Activated CD8-positive, alpha-beta T cell treated with anti-CD3 and anti-CD28 coated beads for 36 hours (primary cell): ENCODE measurements at places on chromosomes 12 and 14. TPM values are rescaled to one million over a fixed set of nuclear protein-coding genes. Genes with fewer than 3 reads are reported as not detected.

The KRT83 gene
- not detected for total RNA-seq

- no peak overlapping the region for H3K4me3 ChIP-seq
- DNase-seq: peak; percentile 70
- H3K27me3 ChIP-seq: peaks cover 1% of the 10 kb centered on the region
- peaks cover 19% of the 10 kb centered on the region for H3K4me1 ChIP-seq
- H3K27ac ChIP-seq: no peak overlapping the region
- H3K36me3 ChIP-seq: no peaks in the 10 kb centered on the region
Observed at GRCh38 chr12:101670007-101670671, 27.3 kb upstream of the CHPT1 start.

The PZP gene
- not detected for total RNA-seq

- H3K4me3 ChIP-seq: no peak overlapping the region
- H3K27ac ChIP-seq: no peak overlapping the region
- DNase-seq: no peak
- H3K27me3 ChIP-seq: no peaks in the 10 kb centered on the region
- H3K36me3 ChIP-seq: no peaks in the 10 kb centered on the region
Observed at GRCh38 chr12:110858848-110859247, 12.1 kb downstream of the CCDC63 start.

DNA sequence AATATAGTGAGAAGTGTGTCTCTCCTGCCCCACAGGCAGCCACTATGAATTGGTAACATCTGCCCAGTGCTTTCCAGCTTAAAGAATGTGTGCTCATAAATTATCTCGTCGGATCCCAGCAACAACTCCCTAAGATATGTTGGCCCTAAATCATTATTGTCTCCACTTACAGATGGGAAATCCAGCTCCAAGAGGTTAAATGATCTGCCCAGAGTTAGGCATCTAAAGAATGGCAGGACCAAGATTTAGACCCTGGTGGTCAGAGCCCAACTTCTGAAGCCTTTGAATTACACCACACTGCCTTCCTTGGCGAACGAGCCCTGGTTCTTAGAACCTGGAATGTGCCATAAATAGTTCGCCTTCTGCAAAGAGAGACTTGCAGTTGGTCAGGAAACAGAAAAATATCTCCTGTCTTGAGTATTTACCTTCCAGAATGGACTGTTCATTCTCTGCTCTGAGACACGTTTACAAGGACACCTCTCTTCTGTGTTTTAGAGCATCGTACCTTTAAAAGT, 20.1 kb upstream of the PLEK2 start:
- H3K4me3 ChIP-seq: no peak overlapping the region
- H3K36me3 ChIP-seq: no peaks in the 10 kb centered on the region
- H3K27ac ChIP-seq: no peak overlapping the region
- no peaks in the 10 kb centered on the region for H3K27me3 ChIP-seq

DNA sequence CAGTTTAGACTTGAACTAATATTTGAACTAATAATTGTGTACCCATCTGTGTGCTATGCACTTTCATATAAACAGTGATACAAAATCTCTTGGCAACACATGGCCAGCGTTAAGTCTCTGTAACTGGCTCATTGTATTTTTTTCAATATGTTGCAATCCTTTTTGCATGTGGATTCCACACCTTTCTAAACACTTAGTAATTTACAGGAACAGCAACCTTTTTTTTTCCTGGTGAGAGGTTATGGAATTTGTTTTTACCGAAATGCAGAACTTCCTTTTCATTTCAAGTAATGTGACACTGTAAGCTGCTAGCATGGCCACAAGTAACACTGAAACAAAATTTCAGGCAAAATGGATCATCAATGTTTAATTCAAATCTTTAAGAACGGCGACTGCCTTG, 45.4 kb upstream of the EPS8 start:
- H3K4me3 ChIP-seq: no peak overlapping the region
- no peak overlapping the region for H3K27ac ChIP-seq
- no peaks in the 10 kb centered on the region for H3K36me3 ChIP-seq
- peaks cover 4% of the 10 kb centered on the region for H3K27me3 ChIP-seq
- DNase-seq: no peak

The OTX2 gene
- not detected for total RNA-seq

DNA sequence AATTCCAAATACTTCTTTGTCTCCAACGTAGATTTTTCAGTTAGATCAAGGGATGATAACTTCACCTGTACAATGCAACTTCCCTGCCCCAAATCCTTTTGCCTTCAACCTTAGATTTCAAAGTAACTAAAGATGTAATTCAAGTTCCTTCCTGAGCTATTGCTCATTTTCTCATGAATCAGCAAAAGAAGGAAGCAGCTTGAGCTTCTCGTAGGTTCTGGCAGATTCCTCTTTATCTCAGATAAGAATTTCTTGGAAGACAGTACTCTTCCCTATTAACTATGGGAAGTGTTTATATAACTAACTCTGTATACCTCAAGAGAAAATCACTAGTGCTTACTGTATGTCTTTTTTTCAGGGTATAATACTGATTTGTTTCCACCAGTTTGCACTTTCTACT, 203.8 kb downstream of the RASSF9 start:
- H3K36me3 ChIP-seq: no peaks in the 10 kb centered on the region
- H3K27ac ChIP-seq: no peak overlapping the region
- no peak overlapping the region for H3K4me3 ChIP-seq
- no peaks in the 10 kb centered on the region for H3K4me1 ChIP-seq

DNA sequence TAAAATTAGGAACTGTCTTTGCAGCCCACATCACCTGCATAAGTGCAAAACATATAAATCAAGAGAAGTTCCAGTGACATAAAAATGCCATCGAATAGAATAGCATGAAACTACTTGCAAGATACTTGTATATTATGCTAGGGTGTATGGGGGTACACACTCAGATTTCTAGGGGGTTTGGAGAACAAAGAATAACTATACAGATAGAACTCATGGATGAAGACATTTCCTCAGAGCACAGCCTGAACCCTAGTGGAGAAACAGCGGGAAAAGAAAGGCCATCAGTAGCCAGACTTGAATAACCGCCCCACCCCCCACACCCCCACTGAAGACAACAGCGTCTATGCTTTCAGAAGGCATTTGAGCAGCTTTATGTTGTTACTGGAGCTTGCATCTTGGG, 425.8 kb downstream of the NPAS3 start:
- H3K4me3 ChIP-seq: no peak overlapping the region
- no peak overlapping the region for H3K27ac ChIP-seq
- H3K27me3 ChIP-seq: no peaks in the 10 kb centered on the region
- no peaks in the 10 kb centered on the region for H3K4me1 ChIP-seq
- no peak for DNase-seq

GRCh38 chr14:103330536-103330935, 3.5 kb upstream of the EIF5 start:
- no peak overlapping the region for H3K4me3 ChIP-seq
- H3K27me3 ChIP-seq: no peaks in the 10 kb centered on the region
- peaks cover 9% of the 10 kb centered on the region for H3K36me3 ChIP-seq
- H3K4me1 ChIP-seq: peaks cover 22% of the 10 kb centered on the region

DNA sequence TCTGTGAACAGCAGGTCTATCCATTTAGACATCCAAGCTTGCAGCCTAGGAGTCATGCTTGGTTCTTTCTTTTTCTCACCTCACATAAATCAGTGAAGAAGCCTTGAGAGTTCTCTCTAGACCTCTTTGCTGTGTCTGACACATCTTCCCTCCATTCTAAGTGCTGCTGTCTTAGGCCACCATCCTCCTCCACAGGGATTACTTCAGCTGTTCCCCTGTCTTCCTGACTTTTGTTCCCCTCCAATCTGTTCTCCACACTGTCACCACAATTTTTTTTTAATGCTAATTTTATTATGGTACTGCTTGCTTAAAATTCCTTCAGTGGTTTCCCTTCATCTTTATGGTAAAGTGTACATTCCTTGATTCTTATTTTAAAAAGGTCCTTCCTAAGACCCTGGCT, 71.8 kb downstream of the DERA start:
- H3K4me1 ChIP-seq: no peaks in the 10 kb centered on the region
- H3K4me3 ChIP-seq: no peak overlapping the region
- H3K36me3 ChIP-seq: peaks cover 36% of the 10 kb centered on the region
- H3K27ac ChIP-seq: no peak overlapping the region
- no peak for DNase-seq

- no peaks in the 10 kb centered on the region for H3K36me3 ChIP-seq
- no peak for DNase-seq
- H3K27ac ChIP-seq: no peak overlapping the region
- H3K27me3 ChIP-seq: peaks cover 4% of the 10 kb centered on the region
- H3K4me3 ChIP-seq: no peak overlapping the region
Observed at GRCh38 chr14:51554953-51555352, 96.8 kb upstream of the FRMD6 start.

DNA sequence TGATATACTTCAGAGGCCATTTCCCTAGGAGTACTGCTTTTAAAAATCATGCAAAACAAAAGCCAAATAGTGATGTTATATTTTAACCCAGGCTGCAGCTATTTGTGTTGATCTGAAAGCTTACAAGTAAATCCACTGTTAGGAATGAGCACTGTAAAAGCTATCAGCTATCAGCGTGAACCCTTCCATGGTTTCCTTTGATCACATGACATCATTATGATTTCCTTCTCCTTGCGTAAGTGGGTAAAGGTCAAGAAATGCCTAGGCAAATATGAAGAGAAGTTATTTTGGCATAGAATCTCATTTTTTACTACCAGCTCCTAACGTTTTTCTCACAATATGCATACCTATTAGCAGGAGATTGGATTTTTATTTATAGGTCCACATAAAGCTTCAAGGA, 48.6 kb upstream of the CATSPERB start:
- peaks cover 8% of the 10 kb centered on the region for H3K36me3 ChIP-seq
- DNase-seq: no peak
- H3K27me3 ChIP-seq: no peaks in the 10 kb centered on the region
- H3K4me3 ChIP-seq: no peak overlapping the region

DNA sequence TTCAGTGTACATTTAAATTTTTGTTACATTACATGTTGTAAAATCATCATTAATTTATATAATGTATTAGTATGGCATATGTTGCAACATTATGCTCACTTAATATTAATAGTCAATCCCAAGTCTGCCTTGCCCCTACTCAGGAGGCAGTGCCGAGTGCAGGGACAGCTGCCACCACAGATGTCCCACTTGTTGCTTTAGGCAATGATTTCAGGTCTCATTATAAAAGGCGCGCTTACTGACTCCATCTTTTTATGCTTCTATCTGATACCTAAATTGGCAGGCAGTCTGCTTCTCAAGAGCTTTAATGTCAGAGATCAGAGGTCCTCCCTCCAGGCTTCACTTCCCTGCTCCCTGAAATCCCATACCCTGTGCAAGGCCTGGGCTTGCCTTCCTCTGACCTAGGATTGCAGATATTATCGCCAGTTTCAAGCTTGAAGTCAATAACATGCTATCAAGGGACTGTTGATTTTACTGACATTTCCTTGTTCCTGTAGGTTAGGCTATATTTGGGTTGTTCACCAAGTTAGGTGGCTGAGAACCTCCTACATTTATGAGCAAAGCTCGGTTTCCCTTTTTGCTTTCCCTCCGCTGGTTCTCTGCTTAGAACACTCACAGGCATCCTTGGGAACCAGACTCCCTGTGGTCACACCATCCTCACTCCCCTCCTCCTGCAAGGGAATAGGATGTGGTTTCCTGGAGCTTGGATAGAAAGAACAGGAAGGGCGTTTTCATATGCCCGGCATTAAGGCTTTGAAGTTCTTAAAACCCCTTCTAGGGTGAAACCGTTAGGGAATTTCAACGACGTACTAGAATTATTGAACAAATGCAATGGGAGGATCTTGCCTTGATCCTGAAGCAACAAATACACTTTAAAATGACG, 208.4 kb upstream of the FKBP4 start:
- H3K27ac ChIP-seq: no peak overlapping the region
- H3K4me1 ChIP-seq: peaks cover 2% of the 10 kb centered on the region
- no peak overlapping the region for H3K4me3 ChIP-seq
- H3K27me3 ChIP-seq: peaks cover 31% of the 10 kb centered on the region

GRCh38 chr12:89750389-89751351, 42.0 kb upstream of the ATP2B1 start:
- no peak for DNase-seq
- H3K4me1 ChIP-seq: peaks cover under 1% of the 10 kb centered on the region

DNA sequence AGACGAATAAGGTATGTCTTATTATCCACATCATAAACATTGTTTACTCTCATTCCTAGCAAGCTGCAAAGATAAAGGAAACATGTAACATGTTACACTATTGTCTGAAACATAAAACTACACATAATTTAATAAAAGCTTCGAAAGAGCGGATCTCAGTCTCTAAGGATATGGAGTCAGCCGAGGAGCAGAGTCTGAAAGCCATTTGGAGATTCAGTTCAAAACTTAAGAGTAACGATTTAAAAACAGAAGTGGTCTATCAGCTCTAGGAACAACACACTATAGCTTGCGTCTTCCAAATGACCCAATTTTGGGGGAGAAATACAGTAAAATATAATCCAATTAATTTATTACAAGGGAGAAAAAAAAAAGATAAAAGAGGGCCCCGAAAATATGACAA, 775 bp downstream of the NEMF start:
- H3K27ac ChIP-seq: peak overlapping the region; percentile 97
- peak overlapping the region; percentile 97 for H3K4me3 ChIP-seq
- peaks cover 18% of the 10 kb centered on the region for H3K36me3 ChIP-seq
- peaks cover 32% of the 10 kb centered on the region for H3K4me1 ChIP-seq
- DNase-seq: no peak
- H3K27me3 ChIP-seq: no peaks in the 10 kb centered on the region

- H3K36me3 ChIP-seq: no peaks in the 10 kb centered on the region
- H3K4me1 ChIP-seq: peaks cover 4% of the 10 kb centered on the region
- H3K27ac ChIP-seq: no peak overlapping the region
- DNase-seq: no peak
Observed at GRCh38 chr12:104939089-104939488, 19.0 kb downstream of the SLC41A2 start.

- H3K27me3 ChIP-seq: no peaks in the 10 kb centered on the region
- no peak overlapping the region for H3K27ac ChIP-seq
- H3K36me3 ChIP-seq: no peaks in the 10 kb centered on the region
- no peak overlapping the region for H3K4me3 ChIP-seq
- H3K4me1 ChIP-seq: peaks cover 32% of the 10 kb centered on the region
Observed at GRCh38 chr14:102772781-102773570, 4.3 kb upstream of the TRAF3 start.

DNA sequence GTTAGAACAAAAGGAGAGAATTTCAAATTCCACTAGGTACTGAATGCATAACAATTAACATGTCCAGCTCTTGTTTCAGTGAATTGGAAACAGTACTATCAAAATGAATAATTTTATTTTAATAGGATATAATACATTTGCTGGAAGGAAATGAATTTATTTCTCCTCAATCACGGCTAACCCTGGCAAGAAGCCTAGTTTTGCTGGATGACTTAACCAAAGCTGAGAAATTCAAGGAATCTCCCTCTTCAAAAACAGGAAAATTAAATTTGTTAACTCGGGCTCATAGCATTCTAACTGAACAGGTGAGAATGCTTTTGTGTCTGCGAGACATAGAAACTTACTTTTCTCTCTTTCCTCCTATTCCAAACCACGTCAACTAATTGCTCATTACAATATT, 163.5 kb upstream of the NEDD1 start:
- no peaks in the 10 kb centered on the region for H3K36me3 ChIP-seq
- no peak overlapping the region for H3K4me3 ChIP-seq
- no peak overlapping the region for H3K27ac ChIP-seq
- no peaks in the 10 kb centered on the region for H3K4me1 ChIP-seq

The LRRC10 gene
- not detected for total RNA-seq

The GARIN6 gene
- not detected for total RNA-seq

The MIP gene
- not detected for total RNA-seq
